Thyroid gland (tissue), 4 donors: ENCODE measurements at places on chromosomes 2 and 18. TPM values are rescaled to one million over a fixed set of nuclear protein-coding genes. Genes with fewer than 3 reads are reported as not detected.

Gene GALNT5
- not detected for total RNA-seq

Gene DUSP11
- 24.8 TPM for total RNA-seq

Gene CCDC141
- total RNA-seq, result 8.1 TPM

Gene FBXO48
- 0.63 TPM for total RNA-seq

Gene KLHL30
- total RNA-seq, result 0.20 TPM

GRCh38 chr2:75027886-75028285 is 69.4 kb downstream of the POLE4 start:
- no peak overlapping the region for H3K27ac ChIP-seq
- H3K36me3 ChIP-seq, result no peaks in the 10 kb centered on the region
- no peaks in the 10 kb centered on the region for H3K4me1 ChIP-seq
- no peaks in the 10 kb centered on the region for H3K27me3 ChIP-seq
- no peak for DNase-seq

- no peaks in the 10 kb centered on the region for H3K27me3 ChIP-seq
- H3K27ac ChIP-seq, result no peak overlapping the region
- H3K4me3 ChIP-seq, result no peak overlapping the region
- no peaks in the 10 kb centered on the region for H3K4me1 ChIP-seq
- H3K36me3 ChIP-seq, result no peaks in the 10 kb centered on the region
- DNase-seq, result no peak
Measured at GRCh38 chr2:58135861-58136260, 89.3 kb downstream of the VRK2 start.

DNA sequence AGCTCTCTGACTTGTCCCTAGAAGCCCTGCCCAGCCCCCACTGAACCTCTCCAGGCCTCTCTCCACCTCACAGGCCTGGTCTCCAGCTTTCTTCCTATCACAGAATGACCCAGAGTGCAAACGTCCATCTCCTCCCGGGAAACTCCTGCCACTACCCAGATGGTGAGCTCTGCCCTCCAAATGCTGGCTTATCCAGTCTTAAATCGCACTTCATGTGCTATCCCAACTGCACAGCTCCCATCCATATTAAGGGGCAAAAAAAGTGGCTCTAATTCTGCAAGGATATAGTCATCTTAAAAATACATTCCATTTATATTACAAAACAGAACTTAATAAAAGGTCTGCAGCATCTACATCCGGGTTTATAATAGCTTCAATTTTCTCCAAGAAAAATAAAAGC is 70.8 kb upstream of the CDC42EP3 start:
- DNase-seq, result no peak
- H3K36me3 ChIP-seq, result no peaks in the 10 kb centered on the region

- H3K27ac ChIP-seq, result peak within 1 kb of the TSS; percentile 70
- peaks cover 12% of the 10 kb centered on the region for H3K4me1 ChIP-seq
- H3K4me3 ChIP-seq, result peak within 1 kb of the TSS; percentile 33
- no peaks in the 10 kb centered on the region for H3K27me3 ChIP-seq
- peak; percentile 95 for DNase-seq
Measured at GRCh38 chr2:68062680-68063387, at the start of gene C1D. TSS of gene C1D (minus strand) at chr2:68063004. CDS start at chr2:68047310, 15,694 bp downstream.
